ENCODE measurements at places on chromosomes 7 and 10. TPM values are rescaled to one million over a fixed set of nuclear protein-coding genes. Genes with fewer than 3 reads are reported as not detected.

- H3K4me3 ChIP-seq: no peak overlapping the region
- no peak for DNase-seq
- H3K27ac ChIP-seq: no peak overlapping the region
- no peaks in the 10 kb centered on the region for H3K27me3 ChIP-seq
Observed at GRCh38 chr10:77420947-77421523, 216.6 kb downstream of the KCNMA1 start.

ZNF503 gene
- 3.8 TPM for total RNA-seq

DNA sequence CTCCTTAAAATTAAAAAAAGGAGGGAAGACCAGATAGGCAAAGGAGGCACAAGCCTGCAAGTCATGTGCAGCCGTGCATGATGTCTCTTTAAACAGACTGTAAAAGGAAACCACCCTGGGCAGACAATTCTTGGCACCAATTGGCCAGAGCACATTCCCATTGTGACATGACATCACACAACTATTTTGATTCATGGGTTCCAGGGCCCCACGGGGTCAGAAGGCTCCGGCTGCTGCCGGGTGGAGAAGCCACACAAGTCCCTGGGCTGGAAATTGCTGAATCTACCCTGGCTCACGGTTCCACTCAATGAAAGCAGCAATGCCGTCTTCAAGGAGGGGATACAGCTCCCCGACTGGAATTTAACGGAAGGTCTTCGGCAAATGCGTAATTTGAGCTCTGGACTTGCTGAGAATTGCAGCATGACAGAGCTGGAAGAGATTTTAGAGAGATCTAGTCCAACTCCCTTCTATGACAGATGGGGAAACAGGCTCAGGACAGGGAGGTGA is 140.5 kb downstream of the PRKAG2 start:
- no peaks in the 10 kb centered on the region for H3K27me3 ChIP-seq
- no peaks in the 10 kb centered on the region for H3K4me1 ChIP-seq
- H3K27ac ChIP-seq: peak overlapping the region; percentile 2
- no peaks in the 10 kb centered on the region for H3K36me3 ChIP-seq
- H3K4me3 ChIP-seq: no peak overlapping the region
- DNase-seq: no peak

- DNase-seq: no peak
- H3K4me3 ChIP-seq: no peak overlapping the region
Observed at GRCh38 chr10:132595854-132596253, 58.3 kb downstream of the INPP5A start.

CPVL gene
- 8.5 TPM for total RNA-seq

- DNase-seq: no peak
- peaks cover 12% of the 10 kb centered on the region for H3K36me3 ChIP-seq
- H3K27ac ChIP-seq: no peak overlapping the region
- H3K4me3 ChIP-seq: no peak overlapping the region
- H3K4me1 ChIP-seq: no peaks in the 10 kb centered on the region
- H3K27me3 ChIP-seq: no peaks in the 10 kb centered on the region
Observed at GRCh38 chr10:114489521-114490310, 85.4 kb upstream of the AFAP1L2 start.

DNA sequence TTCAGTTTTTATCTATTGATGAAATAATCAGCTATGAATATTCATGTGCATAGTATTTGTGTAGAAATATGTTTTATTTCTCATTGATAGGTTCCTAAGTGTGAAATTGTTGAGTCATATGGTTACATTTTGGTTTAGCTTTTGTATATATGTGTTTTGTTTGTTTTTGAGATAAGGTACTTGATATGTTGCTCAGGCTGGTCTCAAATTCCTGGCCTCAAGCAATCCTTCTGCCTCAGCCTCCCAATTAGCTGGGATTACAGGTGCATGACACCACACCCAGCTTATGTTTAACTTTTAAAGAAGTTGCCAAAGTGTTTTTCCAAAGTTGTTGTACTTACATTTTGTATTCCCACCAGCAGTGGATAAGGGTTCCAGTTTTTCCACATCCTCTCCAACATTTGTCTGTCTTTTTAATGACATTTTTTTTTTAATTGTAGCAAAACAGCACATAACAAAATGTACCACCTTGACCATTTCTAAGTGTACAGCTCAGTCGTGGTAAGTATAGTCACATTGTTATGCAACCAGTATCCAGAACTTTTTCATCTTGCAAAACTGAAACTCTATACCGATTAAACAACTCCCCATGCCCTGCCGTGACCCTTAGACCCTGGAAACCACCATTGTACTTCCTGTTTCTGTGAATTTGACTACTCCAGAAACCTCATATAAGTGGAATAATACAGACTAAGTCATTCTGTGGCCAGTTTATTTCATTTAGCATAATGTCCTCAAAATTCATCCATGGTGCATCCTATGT is 12.6 kb upstream of the UBE2D1 start:
- H3K27me3 ChIP-seq: no peaks in the 10 kb centered on the region
- no peaks in the 10 kb centered on the region for H3K4me1 ChIP-seq
- DNase-seq: no peak
- no peaks in the 10 kb centered on the region for H3K36me3 ChIP-seq

DNA sequence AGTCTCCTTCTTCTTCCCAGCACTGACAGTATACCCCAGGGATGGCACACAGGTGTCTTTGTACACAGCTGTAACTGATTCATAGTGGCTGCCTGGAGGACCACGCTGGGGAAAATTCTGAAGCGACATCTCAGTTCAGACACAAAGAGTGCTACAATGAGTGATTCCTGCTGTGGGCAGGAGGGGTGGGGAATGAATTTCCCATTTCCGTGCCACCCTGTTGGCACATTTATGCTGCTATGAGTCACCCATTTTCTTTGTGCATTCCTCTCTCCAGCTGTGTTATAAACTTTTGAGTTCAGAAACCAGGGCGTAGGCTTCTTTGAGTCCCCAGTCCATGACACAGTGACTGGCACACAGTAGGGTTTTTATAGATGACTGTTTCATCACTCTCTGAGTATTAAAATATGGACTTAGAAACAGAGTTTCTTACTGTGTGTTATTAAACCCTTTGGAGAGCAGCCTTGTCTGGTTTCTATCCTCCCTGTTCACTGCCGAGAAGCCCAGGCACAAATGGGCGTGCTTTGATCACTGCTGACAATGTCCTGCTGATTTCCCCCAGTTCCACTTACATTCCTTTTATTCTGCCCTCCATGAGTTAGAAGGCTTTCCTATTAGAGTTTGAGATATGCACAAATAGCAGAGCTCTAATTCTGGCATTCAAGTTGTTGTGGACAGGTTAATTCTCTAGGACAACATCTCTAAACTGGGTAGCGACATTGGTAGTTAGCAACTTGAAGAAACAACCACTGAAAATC is 24.0 kb upstream of the NPS start:
- no peaks in the 10 kb centered on the region for H3K4me1 ChIP-seq
- H3K27ac ChIP-seq: no peak overlapping the region
- no peak overlapping the region for H3K4me3 ChIP-seq
- no peaks in the 10 kb centered on the region for H3K36me3 ChIP-seq

GRCh38 chr7:138346975-138347374 is 113.1 kb upstream of the TRIM24 start:
- no peaks in the 10 kb centered on the region for H3K36me3 ChIP-seq
- no peaks in the 10 kb centered on the region for H3K4me1 ChIP-seq
- DNase-seq: no peak
- no peaks in the 10 kb centered on the region for H3K27me3 ChIP-seq
- H3K4me3 ChIP-seq: no peak overlapping the region

Data from right lobe of liver (tissue), 6 donors.